Forelimb muscle (tissue), 1 donor: ENCODE measurements at places on chromosomes 6 and 20. TPM values are rescaled to one million over a fixed set of nuclear protein-coding genes. Genes with fewer than 3 reads are reported as not detected.

Gene TBXT
- polyA plus RNA-seq = not detected

Gene AK9
- 6.5 TPM for polyA plus RNA-seq

Gene PRKN
- 4.6 TPM for polyA plus RNA-seq

DNA sequence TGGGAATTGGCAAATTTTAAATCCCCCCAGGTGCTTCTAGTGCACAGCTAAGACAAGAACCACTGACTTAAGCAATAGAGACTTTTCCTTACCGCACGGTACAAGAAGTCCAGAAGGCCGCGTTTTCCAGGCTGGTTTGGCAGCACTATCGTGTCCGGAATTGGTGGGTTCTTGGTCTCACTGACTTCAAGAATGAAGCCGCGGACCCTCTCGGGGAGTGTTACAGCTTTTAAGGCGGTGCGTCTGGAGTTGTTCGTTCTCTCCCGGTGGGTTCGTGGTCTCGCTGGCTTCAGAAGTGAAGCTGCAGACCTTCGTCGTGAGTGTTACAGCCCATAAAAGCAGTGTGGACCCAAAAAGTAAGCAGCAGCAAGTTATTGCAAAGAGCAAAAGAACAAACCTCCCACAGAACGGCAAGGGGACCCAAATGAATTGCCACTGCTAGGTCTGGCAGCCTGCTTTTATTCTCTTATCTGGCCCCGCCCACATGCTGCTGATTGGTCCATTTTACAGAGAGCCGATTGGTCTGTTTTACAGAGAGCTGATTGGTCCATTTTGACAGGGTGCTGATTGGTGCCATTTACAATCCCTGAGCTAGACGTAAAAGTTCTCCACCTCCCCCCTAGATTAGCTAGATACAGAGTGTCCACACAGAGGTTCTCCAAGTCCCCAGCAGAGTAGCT lies 264.5 kb downstream of the PREX1 start:
- no peak for DNase-seq

DNA sequence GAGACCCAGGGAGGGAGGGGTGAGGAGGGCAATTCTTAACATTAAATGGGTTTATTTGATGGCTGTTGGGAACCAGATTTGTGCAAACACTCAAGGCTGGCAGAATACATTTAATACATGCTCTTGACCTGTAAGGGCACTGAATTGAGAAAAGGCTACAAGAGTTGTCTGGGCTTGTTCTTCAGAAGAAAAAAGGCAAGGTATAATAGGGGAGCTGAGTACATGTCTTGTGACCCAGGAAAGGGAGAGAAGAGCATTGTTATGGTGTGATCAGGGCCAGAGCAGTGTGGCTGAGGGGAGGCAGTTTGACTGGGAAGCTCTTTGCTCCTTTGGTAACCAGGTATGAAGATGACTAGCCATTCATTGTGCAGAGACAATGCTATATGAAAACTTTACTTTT lies 18.9 kb downstream of the KLHL31 start:
- no peak for DNase-seq

GRCh38 chr6:43635387-43636307 lies at the start of gene MAD2L1BP:
Gene MAD2L1BP (plus strand): TSS chr6:43635840. CDS start chr6:43635876, 36 bp downstream.
- peak; percentile 63 for DNase-seq

DNA sequence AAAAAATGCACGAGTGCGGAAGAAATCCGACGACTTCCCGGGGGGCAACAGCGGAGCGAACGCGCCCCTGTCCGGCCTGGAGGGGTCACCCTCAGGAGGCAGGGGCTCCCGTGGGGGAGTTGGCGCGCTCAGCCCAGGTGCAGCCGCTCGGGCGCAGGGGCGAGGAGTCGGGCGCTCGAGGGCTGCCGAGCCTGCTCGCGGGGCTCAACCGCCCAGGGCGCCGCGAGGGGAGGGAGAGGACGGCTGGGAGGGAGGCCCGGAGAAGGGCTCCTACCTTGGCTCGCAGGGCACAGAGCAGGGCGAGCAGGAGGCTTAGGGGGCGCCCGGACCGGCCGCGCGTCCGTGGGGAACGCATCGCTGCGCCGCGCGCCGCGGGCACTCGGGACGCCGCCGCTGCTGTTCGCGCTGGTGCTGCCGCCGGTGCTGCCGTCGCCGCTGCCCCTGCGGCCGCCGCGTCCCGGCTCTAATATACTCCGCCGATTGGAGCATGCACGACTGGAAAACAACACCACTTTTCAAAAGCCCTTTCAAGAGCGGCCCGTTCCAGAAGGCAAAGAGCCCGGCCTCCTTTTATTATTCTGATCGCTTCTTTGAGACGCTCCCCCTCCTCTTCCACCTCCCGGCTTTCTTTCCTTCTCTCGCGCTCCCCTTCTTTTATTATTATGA lies 490 bp downstream of the JAG1 start:
- no peak for DNase-seq
